Lower leg skin (tissue), 4 donors: ENCODE measurements at places on chromosomes 11 and 22.

GRCh38 chr11:69828276-69828970 lies 9.2 kb upstream of the FGF3 start:
- DNase-seq: no peak

DNA sequence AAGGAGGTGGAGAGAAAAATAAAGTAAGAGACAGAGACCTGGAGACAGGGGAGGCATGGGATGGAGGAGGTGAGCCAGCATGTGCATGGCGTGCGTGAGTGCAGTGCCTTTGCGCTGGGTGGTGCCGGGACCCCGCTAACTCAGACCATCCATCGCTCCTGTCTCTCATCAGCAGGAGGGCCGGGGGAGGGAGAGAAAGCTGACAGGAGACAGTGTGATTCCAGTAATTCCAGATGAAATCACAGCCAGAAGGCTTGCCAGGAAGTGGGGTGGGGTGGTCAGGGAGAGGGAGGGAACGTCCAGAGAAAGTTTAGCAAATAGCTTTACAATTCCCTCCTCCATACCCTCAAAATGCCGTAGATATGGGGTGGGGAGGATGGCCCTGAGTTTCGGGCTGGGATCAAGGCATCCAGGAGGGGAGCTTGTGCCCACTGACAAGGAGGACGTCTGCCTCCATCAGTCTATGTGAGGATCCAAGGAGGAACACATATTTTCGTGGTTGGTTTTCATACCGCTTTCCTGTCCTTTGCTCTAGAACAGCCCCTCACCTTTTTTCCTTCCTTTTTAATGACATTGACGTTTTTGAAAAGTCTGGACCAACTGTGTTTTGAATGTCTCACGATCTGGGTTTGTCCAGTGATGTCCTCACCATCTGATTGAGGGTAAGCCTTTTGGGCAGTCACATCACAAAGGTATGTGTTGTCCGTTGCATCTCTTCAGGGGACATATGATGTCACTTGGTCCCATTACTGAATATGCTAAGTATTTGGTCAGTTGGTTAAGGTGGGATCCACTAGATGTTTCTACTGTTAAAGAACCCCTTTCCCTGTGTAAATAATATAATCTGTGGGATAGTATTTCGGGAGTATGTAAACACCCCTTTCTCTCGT lies 567.3 kb downstream of the MIAT start:
- no peak for DNase-seq

GRCh38 chr11:34940026-34940677 lies 23.7 kb downstream of the PDHX start:
- no peak for DNase-seq

DNA sequence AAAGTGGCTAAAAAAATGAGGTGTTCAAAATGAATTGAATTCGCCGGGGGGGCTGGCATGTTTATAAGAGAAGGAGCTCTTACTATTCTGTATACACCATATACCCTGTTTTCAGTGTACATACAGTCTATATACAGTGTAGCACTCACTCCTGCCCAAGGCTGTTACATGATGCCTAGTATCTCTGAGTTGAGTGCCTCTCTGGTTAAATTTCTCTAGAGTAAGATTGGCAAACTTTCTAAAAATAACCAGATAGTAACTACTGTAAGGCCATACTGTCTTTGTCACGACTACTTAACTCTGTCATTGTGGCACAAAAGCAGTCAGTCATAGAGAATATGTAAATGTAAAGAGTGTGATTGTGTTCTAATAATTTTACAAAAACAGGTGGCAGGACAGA lies 58.1 kb downstream of the PHF21A start:
- no peak for DNase-seq

DNA sequence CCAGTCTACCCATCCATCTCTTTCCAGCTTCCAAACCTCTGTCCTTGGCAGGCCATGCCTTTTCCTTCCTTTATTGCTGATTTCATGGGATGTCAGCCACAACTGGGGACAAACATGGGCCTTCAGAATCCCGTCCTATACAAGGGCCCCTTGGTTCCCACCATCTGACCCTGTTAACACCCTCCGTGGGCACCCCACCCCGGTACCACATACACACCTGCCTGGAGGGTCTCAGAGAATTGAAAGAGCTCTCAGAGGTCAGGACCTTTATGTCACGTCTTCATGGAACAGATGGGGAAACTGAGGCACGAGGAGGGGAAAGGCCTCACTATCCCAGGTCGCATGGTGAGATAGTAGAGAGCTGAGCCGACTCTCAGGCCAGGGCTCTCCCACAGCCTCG lies 53.0 kb downstream of the MPPED1 start:
- no peak for DNase-seq

GRCh38 chr11:17185938-17186337 lies 21.8 kb downstream of the PIK3C2A start:
- DNase-seq: no peak

DNA sequence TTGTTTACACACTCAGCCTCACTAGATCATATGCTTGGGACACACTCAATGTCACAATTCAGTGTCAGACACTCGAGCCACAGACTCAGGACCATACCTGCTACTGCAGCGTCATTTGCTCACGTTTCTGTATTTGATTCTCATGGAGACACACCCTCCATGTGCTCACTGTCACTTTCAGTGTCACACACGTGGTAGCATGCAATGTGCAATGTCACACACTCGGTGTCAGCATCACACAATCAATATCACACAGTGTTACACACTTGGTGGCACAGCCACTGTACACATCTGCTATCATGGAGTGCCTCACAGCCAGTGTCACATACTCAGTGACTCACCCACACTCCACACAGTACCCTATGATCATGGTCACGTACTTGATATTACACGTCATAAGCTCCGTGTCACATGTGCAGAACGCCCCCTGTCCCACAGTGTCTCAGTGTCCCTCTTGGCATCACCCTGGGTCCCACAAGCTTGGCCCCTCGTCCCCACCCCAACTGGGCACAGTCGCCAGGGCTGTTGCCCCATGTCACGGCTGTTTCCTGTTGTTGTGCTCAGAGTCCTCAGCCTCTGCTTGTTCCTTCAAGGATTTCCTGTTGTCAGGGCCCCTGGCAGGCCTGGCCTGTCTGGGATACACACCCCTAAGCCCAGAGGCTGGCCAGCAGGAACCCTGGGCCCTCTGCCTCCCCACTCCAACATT lies 49.6 kb downstream of the PDE2A start:
- peak; percentile 53 for DNase-seq

DNA sequence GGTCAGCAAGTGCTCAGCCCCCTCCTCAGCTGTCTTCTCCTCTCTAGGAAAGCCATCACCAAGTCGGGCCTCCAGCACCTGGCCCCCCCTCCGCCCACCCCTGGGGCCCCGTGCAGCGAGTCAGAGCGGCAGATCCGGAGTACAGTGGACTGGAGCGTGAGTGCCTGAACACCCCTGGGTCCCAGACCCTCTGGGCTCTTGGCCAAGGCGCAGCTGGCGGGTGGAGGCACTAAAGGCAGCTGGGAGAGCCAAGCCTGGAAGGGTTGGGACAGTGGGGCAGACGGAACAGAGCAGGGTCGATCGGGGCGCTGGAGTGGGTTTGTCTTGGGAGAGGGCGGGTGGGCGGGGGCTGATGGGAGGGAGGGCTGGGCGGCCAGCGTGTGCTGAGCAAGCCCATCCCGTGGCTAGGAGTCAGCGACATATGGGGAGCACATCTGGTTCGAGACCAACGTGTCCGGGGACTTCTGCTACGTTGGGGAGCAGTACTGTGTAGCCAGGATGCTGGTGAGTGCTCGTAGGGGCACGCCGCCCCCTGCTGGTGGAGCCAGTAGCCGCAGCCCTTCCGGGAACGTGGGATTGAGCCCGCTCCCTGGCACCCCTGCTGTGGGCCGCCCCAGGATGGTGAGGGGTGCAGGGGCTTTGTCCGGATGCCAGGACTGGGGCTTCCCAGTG lies 14.1 kb upstream of the MDK start:
- no peak for DNase-seq

- no peak for DNase-seq
Measured at GRCh38 chr11:117538263-117539135, 210.8 kb downstream of the CEP164 start.

DNA sequence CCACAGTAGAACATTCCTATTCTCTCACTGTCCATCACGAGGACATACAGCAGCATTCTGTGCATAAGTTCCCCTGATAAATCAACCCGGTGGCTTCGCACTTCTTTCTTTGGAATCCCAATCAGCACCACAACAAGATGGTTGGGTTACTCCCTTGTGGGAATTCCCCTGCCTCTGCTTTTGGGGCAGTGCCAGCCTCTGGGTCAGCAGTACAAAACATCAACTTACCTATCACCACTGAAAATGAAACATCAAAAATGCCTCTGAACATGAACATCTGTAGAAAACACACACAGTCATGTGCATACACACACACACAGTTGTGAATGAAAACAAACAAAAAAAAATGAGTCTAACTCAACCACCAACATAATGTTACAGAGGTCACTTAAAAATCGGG lies 79.3 kb downstream of the KCNA4 start:
- no peak for DNase-seq

DNA sequence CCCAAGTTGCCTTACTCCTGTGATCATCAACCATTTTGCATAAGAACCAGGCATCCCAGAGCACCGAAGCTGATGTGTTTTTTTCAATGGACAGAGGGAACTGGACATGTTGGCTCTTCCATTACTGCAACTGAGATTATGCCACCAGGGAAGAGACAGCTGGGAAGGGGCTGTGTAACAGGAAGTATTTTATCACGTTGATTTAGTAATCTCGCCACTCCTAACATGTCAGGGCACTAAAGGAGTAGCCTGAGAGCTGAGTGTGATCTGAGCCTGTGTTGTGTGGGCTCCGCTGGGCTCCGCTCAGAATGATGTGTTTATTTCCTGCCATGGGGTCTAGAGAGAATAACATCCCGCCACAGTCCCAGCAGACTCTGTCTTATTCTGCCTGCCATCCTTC lies 165.4 kb downstream of the GRIK4 start:
- no peak for DNase-seq

GRCh38 chr11:22508665-22509064 lies 117.0 kb downstream of the FANCF start:
- DNase-seq: no peak

- DNase-seq: no peak
Measured at GRCh38 chr11:71384561-71384960, 63.6 kb downstream of the DHCR7 start.

DNA sequence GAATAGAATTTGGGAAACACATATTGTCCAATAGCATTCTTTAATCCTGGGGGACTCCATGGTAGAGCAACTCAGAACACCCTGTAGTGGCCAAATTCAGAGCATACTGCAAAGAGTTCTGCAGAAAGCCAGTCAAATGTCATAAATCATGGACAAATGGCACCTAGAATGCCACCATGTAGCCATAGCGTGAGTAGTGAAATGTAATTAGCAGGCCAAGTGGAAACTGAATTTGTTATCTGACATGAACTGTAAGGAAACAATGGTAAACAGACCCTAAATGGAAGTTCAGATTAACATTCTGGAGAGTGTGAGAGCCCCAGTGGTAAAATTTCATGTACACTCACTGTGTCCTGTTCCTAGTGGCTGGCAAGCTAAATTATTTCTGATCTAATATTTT lies 7.0 kb upstream of the PRSS23 start:
- no peak for DNase-seq

GRCh38 chr11:120941000-120941399 lies 82.9 kb upstream of the TBCEL start:
- no peak for DNase-seq

DNA sequence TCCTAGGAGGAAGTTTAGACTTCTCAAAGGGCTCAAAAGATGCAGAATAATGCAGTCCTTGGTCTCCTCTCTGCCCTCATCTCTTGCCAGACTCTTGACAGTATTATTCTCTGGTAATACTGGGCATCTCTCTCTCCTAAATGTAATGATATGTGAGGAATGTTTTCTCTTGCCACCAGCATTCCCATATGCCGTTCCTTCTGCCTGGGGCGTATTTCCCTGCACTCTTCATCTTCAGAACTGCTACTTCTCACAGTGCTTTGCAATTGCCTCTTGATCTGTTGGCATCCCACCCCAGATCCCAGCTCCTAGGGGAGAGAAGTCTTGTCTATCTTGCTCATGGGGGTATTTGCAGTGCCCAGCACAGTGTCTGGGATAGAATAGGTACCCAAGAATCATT lies 107.4 kb downstream of the RASSF10 start:
- no peak for DNase-seq

DNA sequence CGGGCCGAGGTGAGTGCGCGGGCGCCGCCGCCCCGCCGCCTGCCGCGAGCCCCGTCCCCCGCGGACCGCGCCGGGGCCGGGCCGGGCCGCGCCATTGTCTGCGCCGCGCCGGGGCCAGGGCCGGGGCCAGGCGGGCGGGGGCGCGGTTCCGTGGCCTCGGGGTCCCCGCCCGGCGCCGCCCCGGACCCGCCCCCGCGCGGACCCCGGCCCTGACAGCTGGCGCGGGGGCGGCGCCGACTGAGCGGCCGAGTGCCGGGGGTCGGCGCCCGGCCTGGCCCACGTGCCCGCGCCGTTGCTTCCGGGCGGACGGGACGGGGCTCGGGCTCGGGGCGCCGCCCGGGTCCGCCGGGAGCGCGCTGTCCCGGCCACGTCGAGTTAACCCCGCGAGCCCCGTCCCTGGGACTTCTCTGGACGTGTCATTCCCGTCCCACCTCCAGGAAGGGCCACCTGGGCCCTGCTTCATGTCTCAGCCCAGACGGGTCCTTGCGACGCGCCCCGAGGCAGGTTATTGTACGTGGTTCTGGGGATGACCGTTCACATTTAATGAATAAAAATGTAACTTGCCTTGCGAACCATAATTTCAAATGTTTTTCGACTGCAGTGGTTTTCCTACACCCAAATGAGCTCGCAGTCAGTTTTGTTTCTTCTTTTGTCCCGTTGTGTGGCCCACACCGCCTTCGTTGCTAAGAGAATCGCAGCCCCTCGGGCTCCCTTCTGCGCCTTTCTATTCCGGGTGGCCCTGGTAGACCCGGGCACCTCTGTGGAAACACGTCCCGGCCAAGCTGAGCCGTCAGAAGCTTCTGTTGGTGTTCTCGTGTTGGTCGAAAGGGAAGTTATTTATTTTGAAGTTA lies 562 bp downstream of the ZBED4 start:
- DNase-seq: no peak

GRCh38 chr11:26575946-26576345 lies 3.9 kb upstream of the MUC15 start:
- no peak for DNase-seq

DNA sequence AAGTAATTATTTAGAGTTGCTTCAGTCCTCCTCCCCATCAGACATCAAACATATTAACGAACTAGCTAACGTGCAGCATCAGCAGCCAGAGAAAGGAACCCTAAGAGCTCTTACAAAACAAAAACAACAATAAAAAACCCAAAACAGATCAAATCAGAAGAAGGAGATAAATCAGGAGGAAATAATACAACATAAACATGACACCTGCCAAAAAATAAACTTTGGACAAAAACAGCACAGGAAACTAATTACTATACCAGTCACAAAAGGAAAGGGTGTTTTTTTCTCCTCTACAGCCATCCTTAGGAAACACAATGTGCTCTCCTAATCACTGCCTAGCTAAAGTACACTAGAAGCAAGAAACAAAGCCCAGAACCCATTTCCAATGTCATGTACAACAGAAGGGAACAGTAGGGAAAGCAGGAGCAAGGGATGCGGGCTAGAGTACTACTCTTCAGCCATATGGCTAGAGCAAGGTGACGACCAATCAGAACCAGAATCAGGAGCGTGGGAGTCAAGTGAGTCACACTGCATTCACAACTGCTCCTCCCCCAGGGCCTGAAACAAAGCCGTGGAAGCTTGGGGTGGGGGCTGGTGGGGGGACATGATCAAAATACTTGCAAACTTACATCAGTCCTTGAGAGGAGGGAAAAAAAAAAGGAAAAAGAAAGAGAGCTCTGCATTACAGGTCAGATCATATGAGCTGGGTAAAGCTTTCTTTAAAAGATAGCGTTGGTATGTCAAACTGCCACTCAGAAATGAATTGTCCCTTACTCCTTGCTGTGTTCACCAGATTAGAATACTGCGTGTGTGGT lies 60.4 kb downstream of the LARGE2 start:
- no peak for DNase-seq
